ENCODE measurements at places on chromosomes 6 and 20.

DNA sequence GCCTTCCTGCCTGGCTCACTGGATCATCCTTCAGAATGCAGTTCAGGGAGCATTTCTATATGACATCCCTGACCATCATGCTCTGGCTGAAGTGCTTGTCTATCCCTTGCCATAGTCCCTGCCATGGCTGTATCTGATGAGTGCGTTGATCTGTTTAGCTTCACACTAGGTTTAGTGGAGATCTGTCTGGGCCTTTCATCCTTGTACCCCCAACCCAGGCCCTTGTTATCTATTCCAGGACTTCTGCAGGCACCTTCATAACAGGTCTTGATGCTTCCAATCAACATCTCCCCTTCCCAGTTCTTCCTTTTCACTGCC, 102.4 kb downstream of the QRSL1 start:
- DNase-seq: no peak

DNA sequence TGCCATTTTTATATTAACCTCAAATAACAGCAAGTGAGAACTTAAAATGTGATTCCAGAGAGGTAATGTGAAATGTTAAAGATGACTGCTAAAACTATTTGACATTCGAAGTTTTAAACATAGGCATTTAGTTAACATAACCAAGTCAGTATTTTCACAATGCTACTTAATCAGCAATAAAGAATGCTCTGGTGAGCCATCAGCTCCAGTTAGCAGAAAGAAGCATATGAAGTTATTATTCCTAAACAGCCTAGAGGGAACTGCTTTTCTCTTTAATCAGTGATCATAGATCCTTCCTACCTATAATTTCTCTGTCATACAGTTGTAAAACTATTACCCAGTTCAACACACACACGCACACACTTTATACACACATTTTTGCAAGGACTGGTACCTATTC, 60.1 kb downstream of the MMS22L start:
- no peak for DNase-seq

- DNase-seq: no peak
Observed at GRCh38 chr20:56363491-56363890, 4.7 kb downstream of the FAM210B start.

DNA sequence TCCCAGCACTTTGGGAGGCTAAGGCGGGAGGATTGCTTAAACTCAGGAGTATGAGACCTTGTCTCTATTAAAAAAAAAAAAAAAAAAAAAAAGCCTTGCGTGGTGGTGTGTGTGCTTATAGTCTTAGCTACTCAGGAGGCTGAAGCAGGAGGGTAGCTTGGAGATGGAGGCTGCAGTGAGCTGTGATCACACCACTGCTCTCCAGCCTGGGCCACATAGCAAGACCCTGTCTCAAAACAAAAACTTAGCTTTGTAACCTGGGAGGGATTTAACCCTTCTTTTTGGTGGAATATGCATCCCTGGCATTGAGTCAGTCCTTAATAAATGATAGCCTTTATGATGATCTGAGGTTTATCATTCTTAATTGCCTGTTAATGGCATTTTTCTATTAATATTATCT, 12.8 kb downstream of the ASXL1 start:
- DNase-seq: no peak

DNA sequence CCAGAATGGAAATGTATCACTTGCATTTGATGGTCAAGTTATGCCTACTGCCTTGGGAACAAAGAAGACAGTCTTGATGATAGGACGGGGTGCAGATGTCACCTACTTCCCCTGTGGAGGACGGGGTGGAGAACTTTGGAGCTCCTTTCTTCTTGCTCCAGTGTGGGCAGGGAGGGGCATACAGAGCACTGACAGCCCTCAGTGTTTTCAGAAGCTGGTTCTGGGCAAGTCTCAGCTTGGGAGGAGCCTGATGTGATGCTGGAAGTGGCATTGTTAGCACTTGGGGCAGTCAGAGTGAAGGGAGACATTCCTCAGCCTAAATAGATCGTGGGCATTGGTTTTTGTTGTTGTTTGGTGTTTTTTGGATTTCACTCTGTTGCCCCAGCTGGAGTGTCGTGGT, 59.7 kb downstream of the SYNJ2 start:
- DNase-seq: no peak

- DNase-seq: no peak
Observed at GRCh38 chr6:43248101-43248500, 4.8 kb downstream of the TTBK1 start.

DNA sequence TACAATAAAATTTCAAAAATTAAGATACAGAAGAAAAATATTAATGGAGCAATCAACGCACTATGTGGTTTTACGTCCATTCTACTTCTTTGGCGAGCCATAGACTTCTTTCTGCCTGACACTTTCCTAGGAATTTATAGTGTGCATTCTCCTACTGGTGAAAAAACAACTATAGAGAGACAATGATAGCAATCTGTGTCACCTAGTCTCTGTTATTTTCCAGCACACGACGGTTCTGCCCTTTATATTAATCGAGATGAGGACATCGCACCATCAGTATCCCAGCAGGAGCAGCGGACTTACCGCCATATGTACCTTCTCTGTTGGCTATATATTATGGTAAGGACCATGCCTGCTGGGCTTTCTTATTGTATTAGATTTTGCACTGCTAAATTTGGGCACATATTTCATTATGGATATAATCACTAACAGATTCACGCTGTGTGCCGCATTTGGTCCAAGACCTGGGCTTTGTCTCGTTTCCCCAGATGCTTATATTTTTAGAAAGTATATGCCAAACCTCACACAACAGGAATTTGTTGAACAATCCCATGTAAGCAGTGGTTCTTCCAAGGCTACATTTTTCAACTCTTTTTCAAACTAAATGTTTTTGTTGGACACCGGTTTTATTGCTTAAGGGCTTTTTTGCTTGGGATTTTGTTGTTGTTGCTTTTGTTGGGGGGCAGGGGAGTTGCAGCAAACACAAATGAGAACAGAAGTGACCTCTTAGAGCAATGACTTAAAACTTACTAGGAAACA, 166.4 kb downstream of the ADAT2 start:
- DNase-seq: no peak

- no peak for DNase-seq
Observed at GRCh38 chr6:121830736-121831135, 395.3 kb downstream of the GJA1 start.

DNA sequence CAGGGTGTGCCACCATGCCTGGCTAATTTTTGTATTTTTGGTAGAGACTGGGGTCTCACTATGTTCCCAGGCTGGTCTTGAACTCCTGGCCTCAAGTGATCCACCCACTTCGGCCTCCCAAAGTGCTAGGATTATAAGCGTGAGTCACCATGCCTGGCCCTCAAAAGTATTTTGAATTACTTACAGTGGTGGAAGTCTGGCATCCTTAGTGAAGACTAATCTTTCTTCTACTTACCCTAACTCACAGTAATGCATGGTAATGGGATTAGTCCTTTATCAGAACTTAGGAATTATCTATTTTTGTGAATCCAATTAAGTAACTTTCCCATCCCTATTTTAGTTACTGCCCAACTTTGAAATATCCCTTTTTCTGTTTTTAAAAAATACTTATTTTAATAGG, 3.9 kb downstream of the RWDD1 start:
- no peak for DNase-seq

GRCh38 chr6:13014504-13015378, 298.2 kb downstream of the PHACTR1 start:
- no peak for DNase-seq

- DNase-seq: no peak
Observed at GRCh38 chr20:7950387-7950786, 10.1 kb upstream of the HAO1 start.

DNA sequence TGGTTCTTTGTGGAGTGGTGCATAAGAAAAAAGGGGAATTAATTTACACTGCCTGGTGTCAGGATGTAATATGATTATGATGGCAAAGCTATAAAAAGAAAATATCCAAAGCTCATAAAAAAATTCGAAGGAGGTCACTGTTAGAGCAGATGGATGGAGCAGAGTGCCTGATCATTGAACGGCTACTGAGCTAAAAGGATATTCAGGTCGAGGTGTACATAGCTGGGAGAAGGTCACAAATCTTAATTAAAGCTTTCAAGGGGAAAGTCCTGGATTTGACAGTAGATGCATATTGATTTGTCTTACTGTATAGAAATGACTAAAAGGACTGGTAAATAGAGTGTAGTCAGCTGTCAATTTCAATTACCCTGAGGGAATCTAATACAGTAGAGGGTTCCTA, 84.4 kb downstream of the PKIB start:
- no peak for DNase-seq

DNA sequence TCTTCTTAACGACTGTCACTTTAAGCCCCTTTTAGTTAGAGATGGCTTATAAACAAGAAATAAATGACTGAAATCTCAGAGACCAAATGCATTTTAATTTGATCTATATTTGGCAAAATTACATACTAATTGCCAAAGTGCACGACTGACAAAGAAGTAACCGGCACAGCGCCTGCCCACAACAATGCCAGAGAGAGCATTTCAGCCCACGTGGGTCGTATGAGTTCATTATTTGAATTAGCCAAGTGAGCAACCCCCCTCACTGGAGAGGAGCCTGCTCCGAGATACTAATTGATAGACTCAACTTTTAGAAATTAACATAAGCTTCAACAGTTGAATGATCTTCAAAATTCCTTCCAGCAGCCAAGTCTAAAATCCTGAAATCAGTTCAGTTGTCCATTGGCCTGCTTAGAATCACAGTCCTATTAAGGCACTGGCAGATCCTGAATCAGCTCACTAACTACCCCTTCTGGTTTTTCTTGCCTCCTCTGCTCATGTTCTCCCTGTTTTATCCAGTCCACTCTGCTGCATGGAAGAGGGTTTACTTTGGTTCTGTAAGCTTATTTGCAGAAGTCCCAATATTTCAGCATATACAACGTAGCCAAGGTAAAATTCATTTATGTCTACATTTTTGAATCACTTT, 519.1 kb upstream of the AGPAT4 start:
- DNase-seq: no peak

GRCh38 chr6:36126553-36127458, 3.5 kb upstream of the MAPK13 start:
- no peak for DNase-seq

DNA sequence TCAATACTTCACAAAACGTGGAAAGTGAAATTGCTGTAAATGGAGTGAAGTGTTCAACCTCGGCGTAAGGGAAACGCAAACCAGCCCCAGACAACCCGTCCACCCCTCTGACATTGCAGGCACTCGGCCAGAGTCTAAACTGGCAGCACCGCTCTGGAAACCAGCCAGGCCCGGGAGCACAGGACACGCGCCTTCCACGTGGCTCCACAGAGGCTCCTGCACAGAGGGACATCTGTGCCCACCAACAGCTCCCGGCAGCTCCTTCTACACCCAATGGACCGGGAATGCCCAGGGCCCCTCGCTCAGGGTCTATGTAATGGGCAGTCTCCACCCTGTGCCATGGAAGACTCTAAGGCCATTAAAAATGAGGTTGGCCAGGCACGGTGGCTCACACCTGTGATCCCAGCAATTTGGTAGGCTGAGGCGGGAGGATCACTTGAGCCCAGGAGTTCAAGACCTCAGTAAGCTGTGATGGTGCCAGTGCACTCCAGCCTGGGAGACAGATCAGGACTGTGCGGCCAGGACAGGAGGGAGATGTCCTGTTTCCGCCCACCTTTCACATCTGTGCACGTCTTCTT, 3.4 kb upstream of the HELZ2 start:
- DNase-seq: no peak

DNA sequence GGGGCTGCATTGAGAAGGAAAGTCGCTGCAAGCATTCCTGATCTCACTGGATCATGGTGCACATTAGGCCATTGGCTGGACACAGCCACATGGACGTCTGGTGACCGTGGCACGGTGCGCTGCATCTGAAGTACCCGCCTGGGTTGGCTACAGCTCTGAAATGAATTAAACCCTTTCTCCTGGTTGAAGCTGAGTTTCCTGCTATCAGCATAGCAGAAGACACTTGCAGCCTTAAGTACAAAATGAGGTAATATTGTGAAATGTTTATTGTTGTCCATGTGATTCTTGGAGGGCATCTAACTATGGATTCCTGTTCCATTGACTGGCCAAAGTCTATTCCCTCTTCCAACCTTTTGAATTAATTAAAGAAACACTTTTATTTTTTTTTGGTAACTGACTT, 89.8 kb upstream of the ADTRP start:
- DNase-seq: no peak

GRCh38 chr6:62393608-62394007, 107.6 kb upstream of the KHDRBS2 start:
- no peak for DNase-seq

DNA sequence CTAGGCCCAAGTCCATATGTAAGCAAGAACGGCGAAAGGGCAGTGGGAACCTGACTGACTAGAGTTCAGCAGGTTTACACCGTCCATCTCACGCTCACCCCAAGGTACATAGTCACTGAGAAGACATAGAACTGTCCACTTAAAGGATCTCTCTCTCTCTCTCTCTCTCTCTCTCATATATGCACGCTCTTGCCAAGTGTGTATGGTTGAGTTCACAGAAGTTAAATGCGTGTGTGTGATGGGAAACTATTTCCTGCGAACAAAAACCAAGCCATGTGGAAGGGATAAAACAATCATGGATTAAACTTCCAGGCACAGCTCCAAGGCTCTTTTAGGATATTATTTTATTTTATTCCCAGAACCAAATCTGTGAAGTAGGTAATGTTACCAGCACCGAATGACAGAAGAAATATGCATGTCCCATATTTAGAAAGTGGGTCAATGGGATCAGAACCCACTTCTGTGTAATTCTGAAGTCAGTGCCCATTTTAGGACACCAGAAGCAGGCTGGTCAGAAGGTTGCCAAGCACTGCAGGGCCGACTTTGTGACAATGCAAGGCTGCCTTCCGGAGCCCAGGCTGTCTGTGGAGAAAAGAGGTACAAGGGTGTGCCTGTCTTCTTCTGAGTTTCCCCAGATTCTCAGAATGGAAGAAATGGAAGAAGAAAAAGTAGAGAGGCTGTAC, 49.2 kb upstream of the MAP7 start:
- DNase-seq: no peak

- peak; percentile 96 for DNase-seq
Observed at GRCh38 chr6:89518352-89519055, 85.6 kb downstream of the ANKRD6 start.
